Foreskin keratinocyte (primary cell): ENCODE measurements at places on chromosomes 7 and 10. TPM values are rescaled to one million over a fixed set of nuclear protein-coding genes. Genes with fewer than 3 reads are reported as not detected.

DNA sequence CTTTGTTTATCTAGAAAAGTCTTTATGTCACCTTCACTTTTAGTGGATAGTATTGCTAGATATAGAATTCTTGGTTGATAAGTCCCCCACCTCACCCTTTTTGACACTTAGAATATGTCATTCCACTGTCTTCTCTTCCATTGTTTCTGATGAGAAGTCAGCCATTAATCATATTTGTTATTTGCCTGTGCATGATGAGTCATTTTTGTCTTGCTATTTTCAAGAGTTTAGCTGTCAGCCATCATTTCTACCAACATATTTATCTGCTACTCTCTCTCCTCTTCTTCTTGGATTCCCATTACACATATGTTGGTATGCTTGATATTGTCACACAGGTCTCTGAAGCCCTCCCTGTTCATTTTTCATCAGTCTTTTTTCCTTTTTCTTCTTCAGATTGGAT lies 160.8 kb upstream of the TCF7L2 start:
- DNase-seq: no peak

Gene LDB1
- total RNA-seq: 65.7 and 65.8 TPM in 2 replicates

- DNase-seq: no peak
Measured at GRCh38 chr10:130339091-130339490, 202.9 kb downstream of the GLRX3 start.

DNA sequence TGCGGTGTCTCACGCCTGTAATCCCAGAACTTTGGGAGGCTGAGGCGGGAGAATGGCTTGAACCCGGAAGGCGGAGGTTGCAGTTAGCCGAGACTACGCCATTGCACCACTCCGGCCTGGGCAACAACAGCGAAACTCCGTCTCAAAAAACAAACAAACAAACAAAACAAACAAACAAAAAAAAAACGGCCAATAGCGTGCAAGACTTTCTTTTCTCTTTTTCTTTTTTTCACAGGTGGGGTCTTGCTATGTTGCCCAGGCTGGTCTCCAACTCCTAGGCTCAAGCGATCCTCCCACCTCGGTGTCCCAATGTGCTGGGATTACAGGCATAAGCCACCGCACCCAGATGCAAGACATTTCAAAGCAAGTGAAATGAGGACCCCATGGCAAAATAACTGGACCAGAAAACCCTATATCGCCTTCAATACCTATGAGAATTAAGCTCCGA lies 1.6 kb downstream of the PSAP start:
- no peak for DNase-seq

Gene SLC16A12
- 0.17 and 0.18 TPM in 2 replicates for total RNA-seq

- peak; percentile 86 for DNase-seq
Measured at GRCh38 chr10:69696073-69696731, 66.2 kb downstream of the FAM241B start.

GRCh38 chr10:5551531-5552375 lies 27.0 kb downstream of the CALML3 start:
- DNase-seq: peak; percentile 93
